ENCODE measurements at places on chromosomes 7 and 10.

DNA sequence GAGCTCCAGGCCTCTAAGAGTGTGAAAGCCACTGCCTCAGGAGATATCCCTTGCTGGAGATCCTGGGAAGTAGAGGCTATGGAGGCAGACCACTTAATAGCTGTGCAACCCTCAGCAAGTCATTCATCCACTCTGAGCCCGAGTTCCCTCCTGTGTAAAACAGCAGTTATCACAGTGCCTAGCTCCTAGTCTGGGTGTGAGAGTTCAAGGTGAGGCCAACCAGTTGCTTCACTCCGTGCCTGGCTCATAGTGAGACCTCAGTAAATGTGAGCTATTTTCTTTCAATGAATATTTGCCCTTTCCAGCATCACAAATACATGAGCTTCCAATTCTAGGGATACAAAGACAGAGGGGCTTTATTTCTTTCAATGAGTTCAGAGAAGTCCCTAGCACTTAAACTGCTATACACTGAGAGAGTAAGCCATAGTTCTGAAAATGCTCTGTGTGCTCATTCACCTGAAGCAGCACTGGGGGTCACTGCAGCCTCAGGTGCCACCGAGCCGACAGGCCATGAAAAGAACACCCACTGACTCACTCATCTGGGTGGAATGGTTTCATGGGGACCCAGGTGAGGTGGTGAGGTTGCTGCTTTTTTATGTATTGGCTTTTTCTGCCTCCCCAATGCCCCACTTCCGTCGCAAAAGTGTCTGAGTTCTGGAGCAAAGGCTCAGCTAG lies 259.8 kb downstream of the KCNMA1 start:
- no peaks in the 10 kb centered on the region for H3K27me3 ChIP-seq
- no peak overlapping the region for H3K27ac ChIP-seq
- H3K36me3 ChIP-seq, result no peaks in the 10 kb centered on the region
- H3K4me1 ChIP-seq, result no peaks in the 10 kb centered on the region
- no peak overlapping the region for H3K4me3 ChIP-seq
- DNase-seq, result no peak

GRCh38 chr7:108147031-108147563 lies 16.9 kb upstream of the LAMB4 start:
- peaks cover 4% of the 10 kb centered on the region for H3K27me3 ChIP-seq
- no peaks in the 10 kb centered on the region for H3K4me1 ChIP-seq
- no peak overlapping the region for H3K27ac ChIP-seq
- no peaks in the 10 kb centered on the region for H3K36me3 ChIP-seq
- H3K4me3 ChIP-seq, result no peak overlapping the region

DNA sequence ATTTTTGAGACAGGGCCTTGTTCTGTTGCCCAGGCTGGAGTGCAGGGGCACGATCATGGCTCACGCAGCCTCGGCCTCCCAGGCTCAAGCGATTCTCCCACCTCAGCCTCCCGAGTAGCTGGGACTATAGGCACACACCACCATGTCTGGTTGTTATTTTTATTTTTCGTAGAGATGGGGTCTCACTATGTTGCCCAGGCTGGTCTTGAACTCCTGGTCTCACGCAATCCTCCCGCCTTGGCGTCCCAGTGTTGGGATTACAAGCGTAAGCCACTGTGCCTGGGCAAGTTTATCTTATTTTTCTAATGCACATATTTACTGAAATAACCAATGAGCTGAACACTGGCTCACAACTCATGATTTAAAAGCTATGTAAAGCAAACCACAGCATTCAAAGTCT lies 61.9 kb downstream of the FAM171A1 start:
- H3K36me3 ChIP-seq, result no peaks in the 10 kb centered on the region
- DNase-seq, result no peak
- no peak overlapping the region for H3K4me3 ChIP-seq
- no peaks in the 10 kb centered on the region for H3K4me1 ChIP-seq

DNA sequence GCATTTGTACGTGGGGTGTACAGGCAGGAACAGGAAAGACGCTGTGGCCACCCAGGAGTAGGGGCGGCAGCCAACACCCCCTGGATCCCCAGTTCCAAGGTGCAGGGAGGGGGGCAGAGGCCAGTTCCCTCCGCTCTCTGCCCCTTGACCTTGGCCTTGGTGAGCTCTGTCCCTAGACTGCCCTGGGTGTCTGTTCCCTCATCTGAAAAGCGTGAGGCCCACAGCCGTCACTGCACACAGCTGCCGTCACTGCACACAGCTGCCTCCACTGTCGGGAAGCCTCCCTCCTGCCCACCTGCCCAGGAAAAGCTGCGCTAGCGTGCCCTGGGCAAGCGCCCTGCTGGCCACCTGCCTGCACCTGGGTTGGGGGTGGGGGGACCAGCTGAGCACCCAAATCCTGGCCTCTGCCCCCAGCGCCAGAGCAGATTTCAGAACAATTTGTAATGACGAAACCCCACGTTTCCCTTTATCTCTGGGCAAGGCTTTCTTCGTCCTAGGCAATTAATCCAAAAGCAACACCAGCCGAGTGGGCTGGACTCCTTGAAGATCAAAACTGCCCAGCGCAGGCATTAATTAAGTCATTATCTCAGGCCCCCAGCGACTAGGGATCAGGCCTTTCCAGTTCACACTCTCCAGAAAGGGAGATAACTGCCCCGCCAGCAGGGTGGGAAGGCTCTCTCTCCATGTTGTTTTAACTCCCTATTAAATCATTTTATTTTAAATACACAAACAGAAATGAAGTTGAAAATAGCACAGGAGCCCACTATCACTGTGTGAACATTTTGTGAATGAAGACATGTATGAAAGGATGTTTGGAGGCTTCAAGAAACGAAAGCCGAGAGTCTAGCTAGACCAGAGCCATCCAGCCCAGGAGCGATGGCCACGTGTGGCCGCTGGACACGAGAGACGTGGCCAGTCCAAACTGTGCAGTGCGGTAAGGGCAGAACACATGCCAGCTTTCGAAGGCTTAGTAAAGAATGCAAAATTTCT lies 4.0 kb upstream of the PDGFA start:
- no peak for DNase-seq
- no peaks in the 10 kb centered on the region for H3K36me3 ChIP-seq
- peaks cover 29% of the 10 kb centered on the region for H3K4me1 ChIP-seq
- peaks cover 36% of the 10 kb centered on the region for H3K27me3 ChIP-seq

DNA sequence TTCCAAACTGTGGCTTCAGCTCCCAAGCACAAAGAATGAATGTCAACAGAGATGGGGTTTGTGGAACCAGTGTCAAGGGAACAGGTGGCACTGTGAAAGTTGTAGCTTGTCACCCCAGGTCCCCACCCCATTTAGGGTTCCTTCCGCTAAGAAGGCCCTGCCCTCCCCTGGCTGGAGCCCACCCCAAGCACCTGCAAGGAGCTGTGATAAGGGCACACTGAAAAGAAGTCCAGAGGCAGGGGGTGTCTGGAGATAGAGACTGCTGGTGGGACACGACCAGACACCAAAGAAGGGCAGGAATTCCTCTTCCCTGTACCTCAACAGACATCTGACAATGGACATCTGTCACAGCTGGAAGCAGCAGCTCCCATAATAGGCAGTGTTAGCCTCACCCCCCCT lies 4.5 kb downstream of the GRID1 start:
- H3K36me3 ChIP-seq, result no peaks in the 10 kb centered on the region
- no peak for DNase-seq
- H3K27ac ChIP-seq, result no peak overlapping the region
- H3K4me3 ChIP-seq, result no peak overlapping the region
- peaks cover 21% of the 10 kb centered on the region for H3K4me1 ChIP-seq

DNA sequence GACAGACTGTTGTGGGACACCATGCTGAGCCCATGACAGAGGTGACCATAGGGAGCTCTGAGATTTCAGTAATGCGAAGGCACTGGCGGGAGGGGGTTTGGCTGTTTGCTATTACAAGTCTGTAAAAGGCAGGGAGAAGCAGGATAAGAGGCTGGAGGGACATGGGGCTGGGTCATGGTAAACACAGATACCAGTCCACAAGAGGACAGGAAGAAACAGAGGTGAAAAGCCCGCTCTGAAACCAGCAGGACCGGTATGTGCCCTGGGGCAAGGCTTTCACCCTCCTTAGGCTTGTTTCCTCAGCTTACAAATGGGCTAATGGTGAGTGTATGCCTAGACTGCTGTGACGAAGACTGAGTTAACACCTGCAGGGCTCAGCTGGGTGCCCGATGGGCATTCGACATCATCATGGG lies 34.1 kb downstream of the ANXA11 start:
- DNase-seq, result no peak
- H3K27me3 ChIP-seq, result no peaks in the 10 kb centered on the region
- H3K4me1 ChIP-seq, result peaks cover 2% of the 10 kb centered on the region
- H3K36me3 ChIP-seq, result peaks cover 59% of the 10 kb centered on the region
- no peak overlapping the region for H3K27ac ChIP-seq
